ENCODE measurements at places on chromosomes 5 and 9.
A peak's percentile ranks its signal among the peaks of the same experiment; 100 is the strongest.

DNA sequence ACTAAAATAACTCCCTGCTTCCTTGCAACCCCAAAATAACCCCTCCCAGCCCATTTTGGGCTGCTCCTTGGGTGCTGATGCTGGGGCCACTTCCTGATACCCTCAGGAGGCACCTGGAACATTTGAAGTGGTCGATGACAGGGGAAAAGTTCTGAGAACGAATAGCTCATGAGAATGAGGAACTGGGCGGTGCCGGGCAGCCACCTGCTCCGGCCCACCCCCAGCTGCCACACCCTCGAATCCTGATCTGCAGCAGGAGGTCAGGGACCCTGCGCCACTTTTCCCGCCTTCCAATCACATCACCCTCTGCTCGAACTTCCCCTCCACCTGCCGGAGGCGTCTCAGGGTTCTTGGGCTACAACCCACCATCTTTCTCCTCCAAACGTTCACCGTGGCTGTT is 19.7 kb downstream of the HRH2 start:
- DNase-seq = no peak

DNA sequence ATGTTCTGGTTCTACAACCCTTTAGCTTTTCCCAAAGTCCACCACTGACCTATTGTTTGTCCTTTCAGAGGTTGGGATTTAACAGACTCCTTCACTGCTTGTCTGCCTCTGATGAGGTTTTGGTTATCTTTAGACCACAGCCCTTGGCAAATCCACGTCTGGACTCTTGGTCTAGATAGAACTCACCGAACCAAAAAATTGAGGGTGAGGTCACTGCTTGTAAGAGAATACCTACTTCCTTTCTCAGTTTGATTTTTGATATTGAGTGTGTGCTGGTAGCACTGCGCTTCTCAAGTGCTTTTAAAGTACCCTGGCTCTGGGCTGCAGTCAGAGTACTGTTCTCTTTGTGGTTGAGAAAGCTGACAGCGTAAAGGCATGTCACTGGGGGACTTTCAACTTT is 61.7 kb downstream of the JMY start:
- peak; percentile 3 for DNase-seq

DNA sequence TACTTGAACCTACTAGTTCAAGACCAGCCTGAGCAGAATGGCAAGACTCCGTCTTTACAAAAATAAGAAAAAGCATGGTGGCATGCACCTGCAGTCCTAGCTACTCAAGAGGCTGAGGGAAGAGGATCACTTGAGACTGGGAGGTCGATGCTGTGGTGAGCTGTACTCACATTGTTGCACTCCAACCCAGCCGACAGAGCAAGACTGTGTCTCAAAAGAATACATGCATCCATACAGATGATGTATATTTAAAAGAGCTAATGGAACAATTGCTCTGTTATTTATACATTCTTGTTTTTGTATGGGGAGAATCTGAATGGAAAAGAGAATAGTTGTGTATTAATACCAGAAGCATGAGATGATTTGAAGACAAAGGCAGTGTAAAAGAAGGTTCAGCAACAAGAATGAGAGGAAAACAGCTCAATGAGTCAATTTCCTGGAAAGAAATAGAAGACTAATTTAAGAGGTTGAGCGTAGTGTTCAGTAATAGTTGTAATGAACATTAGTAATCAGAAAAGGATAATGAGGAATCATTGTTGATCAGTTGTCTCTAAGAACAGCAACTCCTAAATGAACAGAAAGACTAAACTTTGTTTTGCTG is 1.9 kb upstream of the LRRC70 start:
- DNase-seq = no peak

DNA sequence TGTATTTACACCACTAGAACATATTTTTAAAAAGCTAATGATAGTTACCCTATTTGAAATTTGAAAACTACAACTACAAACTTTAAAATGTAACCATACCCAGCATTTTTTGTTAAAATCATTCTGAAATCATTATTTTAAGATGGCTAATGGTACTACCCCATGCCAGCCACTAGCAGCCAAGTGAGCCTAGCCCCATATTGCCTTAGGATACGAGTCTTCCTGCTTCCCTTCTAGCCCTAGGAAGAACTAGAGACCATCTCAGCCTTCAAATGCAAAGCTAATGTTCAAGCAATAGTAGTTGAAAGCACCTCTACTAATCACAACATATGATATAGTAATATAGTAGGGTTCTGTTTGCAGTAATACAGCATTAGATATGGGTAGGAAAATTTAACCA is 24.0 kb upstream of the VCAN start:
- DNase-seq = no peak

DNA sequence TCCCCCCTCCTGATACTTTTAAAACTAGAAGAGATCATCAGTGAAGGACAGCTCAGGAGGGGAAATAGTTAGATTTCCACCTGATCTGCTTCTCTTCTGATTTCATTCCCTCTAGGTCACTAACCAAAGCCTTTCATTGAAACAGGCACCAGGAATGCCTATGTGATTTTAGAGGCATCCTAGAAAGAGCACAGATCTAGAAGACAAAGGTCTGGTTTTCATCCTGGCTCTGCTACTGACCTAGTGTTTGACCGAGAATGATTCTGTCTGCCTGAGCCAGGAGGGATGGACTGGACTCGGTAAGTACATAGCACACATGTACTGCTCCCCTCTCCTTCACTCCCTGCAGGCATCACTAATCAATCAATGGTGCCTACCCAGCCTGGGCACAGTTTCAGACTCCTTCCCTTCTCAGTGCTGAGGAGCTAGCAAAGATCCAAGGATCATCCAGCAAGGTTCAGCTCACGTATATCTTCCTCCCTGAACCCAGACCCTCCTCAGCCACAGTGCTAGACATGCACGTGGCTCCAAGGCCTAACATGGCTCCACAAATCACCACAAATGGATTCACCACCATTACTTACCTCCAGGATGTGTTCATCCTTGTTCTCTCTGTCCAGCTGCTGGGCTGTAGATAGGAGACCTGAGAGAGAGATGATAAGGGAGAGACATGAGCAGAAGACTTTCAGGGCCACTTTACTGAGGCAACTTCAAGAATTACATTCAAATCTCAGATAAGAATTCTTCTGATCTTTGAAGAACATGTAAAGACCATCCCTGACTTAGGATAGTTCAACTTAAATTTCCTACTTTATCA is 35.2 kb downstream of the FAT2 start:
- DNase-seq = no peak

- no peak for DNase-seq
These were observed 27.8 kb downstream of the NFIL3 start for GRCh38 chr9:91395553-91396471.

GRCh38 chr9:87216897-87217455 is 269.7 kb upstream of the GAS1 start:
- no peak for DNase-seq

GRCh38 chr5:149345892-149346222 is 558 bp downstream of the GRPEL2 start:
- no peak for DNase-seq

- no peak for DNase-seq
These were observed 57.2 kb downstream of the KCNN2 start for GRCh38 chr5:114419067-114419388.

- DNase-seq = no peak
These were observed 19.8 kb upstream of the SLC9A3 start for GRCh38 chr5:543755-544674.

GRCh38 chr5:54520940-54521339 is 3.4 kb downstream of the SNX18 start:
- DNase-seq = no peak

DNA sequence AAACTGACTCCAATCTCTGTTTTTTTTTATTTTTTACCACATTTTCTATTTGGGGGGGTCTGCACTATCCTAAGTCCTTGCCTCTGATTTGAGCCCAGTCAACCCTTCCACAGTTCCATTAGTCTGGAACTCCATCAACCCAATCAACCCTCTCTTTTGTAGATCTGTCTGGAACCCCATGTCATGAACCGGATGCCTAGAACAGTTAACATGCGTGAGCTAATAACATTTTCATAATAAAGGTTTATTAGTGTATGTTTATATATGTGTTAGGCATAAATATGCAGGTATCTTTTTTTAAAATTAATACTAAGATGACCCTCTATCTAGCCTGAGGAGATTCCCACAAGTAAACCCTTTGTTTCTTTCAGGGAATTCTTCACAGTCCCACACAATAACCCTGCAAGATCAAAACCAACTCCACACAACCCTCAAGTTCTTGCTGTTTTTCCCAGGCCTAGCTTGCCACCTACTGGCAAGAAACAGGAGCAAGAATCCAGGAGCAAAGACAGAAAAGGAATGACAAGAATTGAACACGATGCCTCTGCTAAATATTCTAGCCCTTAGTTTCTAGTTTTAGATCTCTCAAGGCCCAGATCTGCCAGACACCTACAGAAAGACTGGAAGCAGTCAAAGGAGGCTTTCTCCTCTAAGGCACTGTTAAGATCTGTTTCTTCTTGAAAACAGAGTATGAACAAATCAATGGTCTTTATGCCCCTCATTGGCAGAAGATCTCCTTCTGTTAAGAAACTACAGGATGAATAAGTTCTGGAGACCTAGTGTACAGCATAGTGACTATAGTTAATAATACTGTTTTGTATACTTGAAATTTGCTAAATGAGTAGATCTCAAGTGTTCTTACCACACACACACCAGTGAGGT is 100.4 kb downstream of the TRIM36 start:
- no peak for DNase-seq

- no peak for DNase-seq
These were observed 50.3 kb downstream of the UBE2QL1 start for GRCh38 chr5:6498968-6499367.

DNA sequence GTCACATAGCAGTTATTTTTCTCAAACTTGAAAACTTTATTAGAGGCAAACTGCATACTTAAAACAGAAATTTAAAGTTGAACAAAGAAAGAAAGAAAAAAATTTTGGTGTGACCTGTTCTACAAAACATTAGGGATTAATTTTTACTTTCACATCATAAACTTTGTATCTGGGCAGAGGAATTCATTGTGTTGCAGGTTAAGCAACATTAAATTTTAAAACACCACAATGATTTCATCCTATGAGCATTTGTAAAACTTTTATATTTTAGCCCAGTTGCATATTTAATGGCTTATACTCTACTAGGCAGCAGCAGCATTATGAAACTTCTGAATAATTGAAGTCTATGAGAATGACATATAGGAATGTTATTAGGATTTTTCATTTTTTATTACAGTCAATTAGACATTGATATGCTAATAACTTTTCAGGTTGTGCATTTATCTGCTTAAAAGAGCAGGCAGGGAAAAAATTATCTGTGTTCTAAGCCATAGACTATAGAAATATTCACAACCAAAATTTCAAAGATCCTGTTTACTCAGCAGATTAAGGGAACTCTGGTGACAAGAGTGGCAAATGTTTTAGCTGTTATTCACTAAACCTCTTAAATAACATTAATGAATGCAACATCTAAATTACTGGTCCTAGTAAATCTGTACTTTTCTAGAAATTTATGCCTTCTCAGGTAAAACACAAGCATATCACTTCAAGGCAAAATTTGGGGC is 1088.5 kb upstream of the CDH6 start:
- DNase-seq = no peak

DNA sequence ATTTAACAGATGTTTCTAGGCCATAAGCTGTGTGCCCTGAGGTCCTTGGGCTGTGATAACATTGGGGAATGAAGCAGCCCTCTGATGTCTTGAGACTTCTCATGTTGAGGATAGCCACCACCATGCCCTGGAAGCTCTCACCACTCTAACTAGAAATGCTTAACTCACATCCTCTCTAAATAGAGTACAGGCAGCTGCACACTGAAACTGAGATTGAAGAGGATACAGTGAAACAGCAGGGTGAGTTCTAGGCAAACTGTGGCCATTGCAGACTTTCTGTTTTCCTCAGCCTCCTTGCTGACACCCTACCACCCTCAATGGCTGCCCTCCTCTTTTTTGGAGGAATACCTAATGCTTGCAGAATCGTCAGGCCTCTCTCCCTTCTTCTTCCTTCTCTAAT is 22.4 kb downstream of the UTP15 start:
- no peak for DNase-seq

GRCh38 chr9:19230355-19231125 is at the start of gene DENND4C:
Gene DENND4C (plus strand): TSS chr9:19230693. CDS start chr9:19276175, 45,482 bp downstream.
- peak; percentile 81 for DNase-seq

DNA sequence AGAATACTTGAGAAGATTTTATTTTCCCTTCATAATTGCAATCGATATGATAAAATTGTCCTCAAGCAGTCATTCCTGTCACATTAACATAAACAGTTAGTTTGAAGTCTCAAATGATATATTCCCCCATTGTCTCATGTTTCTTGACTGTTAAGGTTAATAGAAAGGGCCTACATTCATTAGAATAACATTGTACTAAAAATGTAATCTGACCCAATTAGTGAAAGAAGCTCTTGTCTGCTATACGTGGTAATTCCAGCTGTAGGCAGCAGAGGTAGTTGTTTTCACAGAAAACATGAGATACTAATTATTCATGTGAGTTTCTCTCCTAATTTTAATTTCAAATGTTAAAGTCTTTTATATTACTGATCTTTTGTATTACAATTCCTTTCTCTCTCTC is 25.9 kb upstream of the AP3B1 start:
- DNase-seq = no peak

DNA sequence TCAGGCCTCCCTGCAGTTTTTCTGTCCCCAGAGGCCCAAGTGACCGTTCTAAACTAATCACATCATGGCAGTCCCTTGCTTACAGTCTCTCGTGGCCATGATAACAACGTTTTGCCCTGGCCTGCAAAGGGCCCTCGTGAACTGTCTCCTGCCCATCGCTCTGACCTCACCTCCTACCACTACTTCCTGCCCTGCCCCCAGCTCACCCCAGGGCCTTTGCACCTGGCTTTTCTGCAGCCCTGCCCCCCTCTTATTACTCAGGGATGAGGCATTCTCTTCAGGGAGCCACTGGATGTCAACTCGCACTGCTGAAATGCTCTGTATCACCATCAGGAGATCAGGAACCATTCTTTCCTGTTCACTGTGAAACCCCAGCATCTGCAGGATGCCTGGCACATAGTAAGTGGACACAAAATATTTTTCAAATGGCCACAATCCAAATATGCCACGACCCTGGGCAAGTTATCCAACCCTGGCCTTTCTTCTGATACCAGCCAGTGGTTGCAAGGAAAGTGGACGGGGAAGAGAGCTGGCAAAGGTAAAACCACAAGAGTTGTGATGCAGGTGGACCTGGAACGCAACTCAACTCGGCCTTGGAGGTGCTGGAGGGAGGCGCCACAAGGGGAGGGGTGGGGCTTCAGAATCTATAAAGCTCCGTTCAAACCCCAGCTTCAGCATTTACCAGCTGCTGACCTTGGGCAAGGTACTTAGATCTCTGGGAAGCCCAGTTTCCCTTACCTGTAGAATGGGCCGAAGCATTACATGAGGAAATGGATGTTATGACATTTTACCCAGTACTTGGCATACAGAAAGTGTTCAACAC is 1.7 kb downstream of the SNCB start:
- no peak for DNase-seq

- no peak for DNase-seq
These were observed 38.2 kb upstream of the GRAMD2B start for GRCh38 chr5:126384985-126385384.

Measured in NCI-H510A (cell line).